NCI-H1417 (cell line): ENCODE measurements at places on chromosomes 5 and 9.

DNA sequence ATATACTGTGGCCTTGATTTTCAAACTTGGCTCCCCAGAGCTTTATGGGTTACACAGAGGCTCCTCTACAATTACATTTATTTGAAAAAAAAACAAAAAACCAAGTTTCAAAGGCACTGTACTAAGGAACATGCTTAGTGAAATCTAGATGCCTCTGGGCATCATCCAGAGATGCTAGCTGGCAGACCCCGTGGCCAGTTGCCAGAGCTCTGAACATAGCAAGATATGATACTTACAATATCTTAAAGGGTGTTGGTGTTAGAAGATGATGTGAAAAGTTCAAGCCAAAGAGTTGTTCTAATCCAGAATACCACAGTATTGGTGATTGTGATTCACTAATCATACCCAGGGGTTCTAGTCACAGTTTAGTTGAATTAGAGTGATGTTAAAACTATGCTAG is 87.8 kb downstream of the JAK2 start:
- DNase-seq, result no peak

DNA sequence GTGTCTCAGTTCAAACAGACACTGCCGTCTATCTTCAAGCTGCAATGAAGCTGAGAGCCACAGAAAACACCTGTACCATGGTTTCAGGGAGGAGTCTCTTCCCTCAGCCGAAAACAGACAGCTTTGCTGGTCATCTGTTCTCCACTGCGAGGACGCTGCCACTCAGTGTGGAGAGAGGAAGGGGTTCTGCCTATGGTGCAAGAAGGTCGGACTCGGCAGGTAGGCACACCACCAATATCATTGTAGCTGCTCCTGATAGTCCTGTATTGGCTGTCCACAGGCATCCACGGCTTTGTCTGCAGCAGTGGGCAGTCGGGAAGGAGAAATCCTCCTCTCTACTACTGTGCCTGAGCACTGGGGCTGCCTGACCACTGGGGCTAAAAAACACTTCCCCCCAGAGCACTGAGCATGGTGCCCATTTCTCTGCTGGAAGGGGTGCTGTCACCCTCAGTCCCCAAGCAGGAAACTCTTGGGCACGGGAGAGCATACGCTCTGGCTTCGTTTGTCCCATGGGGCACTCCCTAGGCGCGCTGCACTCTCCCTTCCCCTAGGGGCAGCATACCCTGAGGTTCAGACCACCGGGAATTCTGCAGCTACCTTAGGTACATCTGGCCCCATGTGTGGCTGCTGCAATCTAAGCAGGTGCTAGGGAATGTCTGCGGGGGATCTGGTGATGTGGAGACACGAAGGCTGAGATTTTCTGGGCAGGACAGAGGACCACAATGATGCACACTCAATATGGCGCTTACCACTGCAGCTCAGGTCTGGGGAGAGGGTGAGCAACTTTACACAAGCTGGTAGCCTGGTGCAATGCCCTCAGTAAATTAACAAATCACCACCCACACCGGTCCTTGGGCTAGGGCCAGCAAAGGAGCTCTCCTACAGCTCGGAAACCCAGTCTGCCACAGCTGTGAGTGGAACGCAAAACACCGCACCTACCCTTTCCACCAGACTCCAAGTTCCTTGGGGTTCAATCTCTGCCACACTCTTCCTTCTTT is 880.9 kb upstream of the SEMA6A start:
- DNase-seq, result peak; percentile 44

GRCh38 chr5:157652377-157652692 is at the start of gene SOX30:
Gene SOX30 (minus strand): TSS chr5:157652438. CDS start chr5:157652078, 360 bp downstream.
- DNase-seq, result no peak

DNA sequence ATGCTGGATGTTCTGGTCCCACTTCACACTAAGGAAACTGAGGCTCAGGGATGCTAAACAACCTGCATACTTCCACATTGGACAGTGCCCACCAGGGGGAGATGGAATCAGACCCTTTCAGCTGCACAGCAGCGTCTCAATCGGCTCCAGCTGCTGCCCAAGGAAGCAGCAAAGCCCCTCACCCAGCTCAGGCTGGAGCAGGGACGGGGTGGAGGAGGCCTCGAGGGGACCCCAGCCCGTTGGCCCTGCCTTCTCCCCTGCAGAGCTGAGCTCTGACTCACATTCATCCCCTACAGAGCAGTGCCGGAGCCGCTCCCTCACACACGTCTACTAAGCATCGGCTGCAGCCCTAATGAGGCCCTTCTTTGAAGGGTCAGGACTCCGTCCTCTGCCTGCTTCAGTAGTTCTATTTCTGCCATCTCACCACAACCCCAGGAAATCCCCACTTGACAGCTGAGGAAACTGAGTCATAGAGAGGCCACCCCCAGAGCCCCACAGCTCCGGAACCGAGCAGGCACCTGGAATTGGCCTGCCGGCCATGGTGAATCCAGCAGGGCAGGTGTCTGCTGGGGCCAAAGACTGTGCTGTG is 21.5 kb upstream of the SUSD3 start:
- no peak for DNase-seq

DNA sequence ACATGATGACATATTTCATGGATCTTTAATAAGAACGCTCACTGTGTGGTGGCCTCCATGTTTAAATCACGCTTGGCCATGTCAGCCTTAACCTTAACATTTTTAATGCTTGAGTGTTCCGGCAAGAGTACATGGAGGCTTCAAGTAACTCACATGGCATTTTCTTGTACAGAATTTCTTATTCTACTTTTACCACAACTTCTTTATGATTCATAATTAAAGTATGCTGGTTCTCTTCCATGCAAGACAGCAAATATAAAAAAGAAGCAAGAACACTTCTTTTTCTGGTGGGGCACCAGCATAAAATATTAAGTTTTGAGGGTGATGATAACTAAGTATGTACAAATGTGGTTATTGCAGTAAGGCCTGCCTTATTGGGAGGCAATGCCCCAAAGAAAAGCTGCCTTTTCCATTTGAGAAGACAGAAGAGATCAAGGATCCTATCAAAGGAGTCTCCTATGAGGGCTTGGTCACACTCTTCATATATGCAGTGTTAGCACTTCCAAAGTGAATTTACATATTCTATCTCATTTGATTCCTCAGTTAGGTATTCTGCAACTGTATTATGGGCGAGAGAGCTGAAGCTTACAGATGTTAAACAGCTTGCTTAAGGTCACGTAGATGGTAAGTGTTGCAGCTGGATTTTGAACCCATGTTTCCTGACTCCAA is 382.7 kb upstream of the MEF2C start:
- no peak for DNase-seq

DNA sequence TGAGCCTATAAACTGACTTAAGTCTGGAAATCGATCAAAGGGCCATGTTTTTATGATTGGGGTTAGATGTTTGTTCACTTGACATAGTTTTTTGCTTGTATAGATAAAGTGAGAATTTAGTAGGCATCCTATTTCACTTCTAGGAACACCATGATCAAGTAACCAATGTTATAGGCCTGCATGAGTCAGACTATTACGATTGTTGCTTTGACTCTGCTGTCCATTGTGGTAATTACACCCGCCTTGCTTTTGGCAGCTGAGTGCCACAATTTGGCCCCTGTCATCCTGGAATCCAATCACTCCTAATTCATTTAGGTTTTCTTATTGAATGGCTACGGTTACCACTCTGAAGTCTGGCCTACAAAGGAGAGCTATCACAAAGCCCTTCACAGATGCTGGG is 67.8 kb upstream of the IL33 start:
- no peak for DNase-seq

GRCh38 chr5:32057187-32058096 is 116.7 kb downstream of the GOLPH3 start:
- no peak for DNase-seq

GRCh38 chr5:10573487-10574145 is 9.7 kb downstream of the ANKRD33B start:
- DNase-seq, result no peak

- no peak for DNase-seq
Measured at GRCh38 chr9:114936581-114936980, 6.2 kb upstream of the TNFSF8 start.

DNA sequence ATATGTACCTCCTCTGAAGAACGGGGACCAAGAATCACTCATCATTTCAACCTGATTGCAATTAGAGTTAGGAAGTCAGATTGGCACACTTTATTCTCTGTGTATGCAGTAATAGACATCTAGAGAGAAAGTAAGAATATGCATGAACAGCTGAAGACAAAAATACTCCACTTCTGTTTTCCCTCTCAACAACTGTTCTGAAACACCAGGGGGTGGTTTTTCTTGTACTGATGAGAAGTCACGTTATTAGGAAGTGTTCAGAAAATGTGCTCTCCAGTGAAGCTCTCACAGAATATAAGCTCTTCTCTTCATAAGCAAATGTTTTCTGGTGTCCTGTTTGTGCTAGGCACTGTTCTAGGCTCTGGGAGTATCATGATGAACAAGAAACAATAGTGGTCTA is 531.7 kb upstream of the C9orf72 start:
- no peak for DNase-seq

DNA sequence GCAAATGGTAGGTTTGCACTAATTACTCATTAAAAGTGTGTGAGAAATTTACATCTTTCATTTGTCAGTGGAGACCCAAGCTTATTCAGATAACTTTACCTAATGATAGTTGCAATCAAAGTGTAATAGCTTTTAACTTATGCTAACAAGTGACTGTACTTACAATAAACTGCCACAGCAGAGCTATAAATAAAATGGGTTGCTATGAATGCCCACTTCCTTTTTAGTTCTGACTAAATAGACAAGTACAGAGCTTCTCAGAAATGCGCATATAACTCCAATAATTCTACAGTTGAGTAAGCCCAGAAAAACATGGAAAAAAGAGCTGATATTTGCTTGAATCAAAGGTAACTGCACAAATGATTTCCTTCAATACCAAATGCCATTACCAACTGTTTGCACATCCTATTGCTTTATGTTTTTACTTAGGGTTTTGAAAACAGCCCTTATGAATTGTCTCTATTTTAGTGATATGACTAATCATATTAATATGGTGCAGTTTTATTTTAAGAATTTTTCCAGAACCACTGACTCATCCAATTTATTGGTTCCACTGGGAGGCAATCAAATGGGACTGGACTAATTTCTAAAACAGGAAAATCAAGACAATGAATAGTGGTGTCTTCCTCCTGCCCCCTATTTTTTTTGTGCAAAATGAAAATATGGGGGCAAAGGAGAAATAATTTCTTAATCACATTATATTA is 84.1 kb downstream of the PPP2R2B start:
- DNase-seq, result no peak

GRCh38 chr5:148312153-148312552 is at the start of gene SPINK7:
Gene SPINK7 (plus strand): TSS chr5:148312423. CDS start chr5:148312484, 61 bp downstream.
- DNase-seq, result no peak

DNA sequence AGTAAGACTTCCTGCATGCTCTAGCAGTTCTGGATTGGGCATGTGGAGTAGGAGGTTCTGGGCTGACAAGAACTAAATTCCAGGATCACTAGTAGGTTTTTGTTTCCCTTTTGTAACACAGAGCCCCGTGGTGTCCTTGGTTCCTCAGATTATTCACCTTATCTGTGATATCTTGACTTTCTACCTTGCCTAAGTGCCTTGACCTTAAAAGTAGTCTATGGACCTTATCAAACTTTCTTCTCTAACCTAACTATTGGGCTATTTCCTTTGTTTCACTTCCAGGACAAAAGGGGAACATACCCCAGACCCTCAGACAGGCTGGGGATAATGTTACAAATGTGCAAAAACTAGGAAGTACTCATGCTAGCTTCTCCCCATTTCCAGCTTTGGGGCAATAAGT is 595.3 kb downstream of the PSAT1 start:
- DNase-seq, result no peak

- no peak for DNase-seq
Measured at GRCh38 chr5:67680099-67680498, 483.5 kb upstream of the CD180 start.

DNA sequence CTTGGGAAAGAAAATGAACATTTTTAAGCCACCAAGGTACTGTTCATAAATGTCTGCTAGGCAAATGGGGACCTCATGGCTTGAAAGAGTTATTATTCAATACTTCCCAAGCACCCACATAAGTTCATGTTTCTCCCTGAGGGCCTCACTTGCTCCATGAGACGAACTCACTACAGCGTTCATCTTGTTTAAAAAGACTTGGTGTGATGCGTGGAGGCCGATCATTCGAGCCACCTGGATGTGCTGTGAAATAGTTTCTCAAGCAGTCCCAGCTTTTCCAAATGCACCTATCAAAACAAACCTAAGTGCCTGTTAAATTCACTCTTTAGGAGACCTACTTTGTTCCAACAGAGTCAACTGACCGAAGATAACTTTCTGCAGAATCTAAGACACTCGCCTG is 103.2 kb downstream of the LHFPL2 start:
- DNase-seq, result no peak

DNA sequence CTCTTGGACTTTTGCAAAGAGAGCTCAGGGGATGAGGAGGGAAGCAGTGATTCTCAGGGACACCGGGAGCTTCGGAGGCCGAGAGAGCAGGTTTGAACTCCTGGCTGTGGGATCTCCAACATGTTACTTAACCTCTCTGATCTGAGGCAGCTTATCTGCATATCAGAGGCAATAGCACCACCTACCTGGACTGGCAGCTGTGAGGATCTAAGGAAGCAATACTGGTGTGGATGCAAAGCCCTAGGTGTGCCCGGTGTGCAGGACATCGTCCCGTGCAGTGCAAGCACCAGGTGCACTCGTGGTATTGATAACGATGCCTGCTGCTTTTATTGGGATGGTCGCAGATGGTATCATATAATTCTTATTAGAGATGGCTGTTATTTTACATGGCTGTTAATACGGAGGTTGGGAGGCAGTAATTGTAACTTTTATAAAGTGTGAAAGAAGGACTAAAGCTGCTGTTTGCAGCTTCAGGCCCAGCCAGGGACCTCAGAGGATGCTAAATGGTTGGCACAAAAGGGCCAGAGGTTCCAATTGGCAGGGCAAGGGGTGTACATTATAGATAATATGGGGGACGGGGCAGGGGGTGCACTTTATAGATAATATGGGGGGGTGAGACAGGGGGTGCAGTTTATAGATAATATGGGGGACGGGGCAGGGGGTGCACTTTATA is 14.9 kb downstream of the COL5A1 start:
- no peak for DNase-seq

DNA sequence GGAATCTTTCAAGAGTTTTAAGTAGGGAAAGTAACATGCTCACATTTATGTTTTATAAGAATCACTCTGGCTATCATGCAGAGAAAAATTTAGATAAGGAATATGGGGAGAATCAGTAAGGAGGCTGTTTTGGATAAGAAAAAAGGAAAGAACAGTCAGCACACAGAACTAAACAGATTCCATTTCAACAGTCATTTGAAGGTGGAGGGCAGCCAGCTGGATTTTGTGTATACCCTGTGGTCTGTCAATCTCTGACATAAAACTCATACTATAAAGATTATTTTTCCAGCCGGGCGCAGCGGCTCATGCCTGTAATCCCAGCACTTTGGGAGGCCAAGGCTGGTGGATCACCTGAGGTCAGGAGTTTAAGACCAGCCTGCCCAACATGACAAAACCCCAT is 64.2 kb downstream of the PCA3 start:
- DNase-seq, result no peak

DNA sequence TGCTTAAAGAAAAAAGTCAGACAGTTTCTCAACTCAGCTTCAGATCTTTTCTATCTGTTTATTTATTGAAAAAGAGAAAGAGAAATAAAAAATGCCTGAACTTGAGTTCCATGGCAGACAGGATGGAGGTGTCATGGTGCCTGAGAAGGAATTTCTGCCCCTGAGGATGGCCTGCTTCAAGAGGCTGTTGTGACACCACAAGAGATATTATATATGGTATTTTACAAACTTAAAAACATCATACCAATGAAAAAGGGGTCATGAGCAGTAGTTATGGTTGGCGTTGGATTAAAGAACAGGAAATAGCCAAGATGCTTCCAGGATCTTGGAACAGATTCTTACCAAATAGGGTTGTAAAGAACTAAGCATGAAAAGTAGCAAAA is 344.6 kb downstream of the GLIS3 start:
- no peak for DNase-seq

- DNase-seq, result no peak
Measured at GRCh38 chr5:168932400-168933189, 353.4 kb upstream of the PANK3 start.
